Fibroblast of the conjunctiva (primary cell): ENCODE measurements at places on chromosomes 4 and X.

GRCh38 chrX:38516196-38516774 lies 45.1 kb upstream of the TSPAN7 start:
- DNase-seq, result no peak

- DNase-seq, result peak; percentile 36
Measured at GRCh38 chr4:78155616-78156105, 98.5 kb downstream of the FRAS1 start.

DNA sequence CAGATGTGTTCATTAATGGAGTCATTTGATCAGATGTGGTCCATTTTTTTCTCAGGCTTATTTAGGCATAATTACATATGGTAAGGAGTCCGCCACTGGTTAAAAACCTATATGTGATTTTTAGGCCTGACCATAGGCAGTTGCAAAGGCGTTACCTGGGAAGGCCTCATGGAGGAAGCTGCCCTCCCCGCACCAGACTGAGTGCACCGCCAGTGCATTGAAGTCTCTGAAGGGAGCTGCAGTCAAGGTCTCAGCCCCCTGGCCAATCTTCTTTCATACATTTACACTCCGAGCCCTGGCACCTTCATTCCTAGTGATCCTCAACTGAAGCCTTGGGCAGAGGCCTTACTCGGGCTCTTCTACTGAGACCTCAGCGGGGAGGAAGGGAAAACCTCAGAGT lies 898.2 kb upstream of the AGA start:
- DNase-seq, result no peak

DNA sequence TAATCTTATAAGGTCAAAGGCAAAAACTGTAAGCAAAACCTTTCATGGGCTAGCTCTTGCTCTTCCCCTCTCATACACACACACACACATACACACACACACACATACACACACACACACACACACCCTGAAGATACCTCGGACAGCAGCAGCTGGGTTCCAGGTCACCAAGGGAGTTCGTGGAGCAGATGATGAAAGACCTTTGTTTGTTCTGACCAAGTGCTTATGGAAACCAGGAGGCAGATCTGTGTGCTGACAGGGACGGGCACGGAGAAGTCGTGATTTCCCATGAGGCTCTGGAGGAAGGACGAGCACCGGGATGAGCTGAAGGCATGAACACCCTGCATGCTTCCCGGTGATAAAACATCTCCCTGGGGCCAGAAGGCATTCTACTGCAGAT lies 35.4 kb upstream of the CRMP1 start:
- DNase-seq, result no peak
